A549 treated with CpdA at 1 μM for 4 hours (cell line): ENCODE measurements at places on chromosomes 5 and 9. TPM values are rescaled to one million over a fixed set of nuclear protein-coding genes. Genes with fewer than 3 reads are reported as not detected.

Gene MVB12B
- total RNA-seq, result 6.4 to 8.4 TPM (median 7.6 TPM) in 5 replicates

Gene RECK
- 4.5 to 5.9 TPM (median 5.7 TPM) in 5 replicates for total RNA-seq

Gene STKLD1
- total RNA-seq, result 0.23 to 1.4 TPM (median 0.81 TPM) in 5 replicates

Gene TRIP13
- 61.0 to 69.9 TPM (median 65.6 TPM) in 5 replicates for total RNA-seq

Gene FUT7
- 0.05 TPM in 2 of 5 replicates, not detected in the others for total RNA-seq

Gene HTR1A
- total RNA-seq, result not detected in 5 replicates
